ENCODE measurements at places on chromosomes 1 and 21.

- DNase-seq: no peak
Observed at GRCh38 chr1:150532860-150533259, 16.3 kb upstream of the ADAMTSL4 start.

DNA sequence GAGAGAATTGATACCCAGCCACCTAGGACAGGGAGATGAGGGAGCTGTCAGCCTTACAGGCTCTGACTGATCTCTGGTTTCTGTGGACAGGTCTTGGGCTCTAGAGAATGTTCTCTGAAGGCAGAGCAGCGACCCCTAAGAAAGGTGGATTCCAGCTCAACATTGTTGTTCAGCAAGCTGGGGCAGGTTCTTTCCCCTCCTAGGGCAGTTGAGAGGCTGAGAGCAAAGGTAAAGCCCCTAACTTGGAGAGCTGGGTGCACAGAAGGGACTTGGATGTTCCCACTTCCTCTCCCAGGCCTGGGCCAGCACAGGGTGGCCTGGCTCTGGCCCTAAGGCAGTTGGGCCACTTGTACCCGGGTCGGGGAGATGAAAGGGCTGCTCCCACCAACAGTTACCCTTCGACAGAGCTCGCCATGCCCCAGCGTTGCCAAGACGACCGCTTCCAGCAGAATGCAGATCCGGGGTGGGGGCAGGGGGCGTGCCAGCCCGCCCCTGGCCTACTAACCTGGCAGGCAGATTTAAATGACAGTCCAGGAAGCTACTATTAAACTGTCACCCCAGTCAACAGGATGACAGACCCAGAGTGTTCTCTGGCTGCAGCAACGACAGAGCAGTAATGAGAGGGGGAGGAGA, 31.6 kb downstream of the LRP8 start:
- DNase-seq: no peak

DNA sequence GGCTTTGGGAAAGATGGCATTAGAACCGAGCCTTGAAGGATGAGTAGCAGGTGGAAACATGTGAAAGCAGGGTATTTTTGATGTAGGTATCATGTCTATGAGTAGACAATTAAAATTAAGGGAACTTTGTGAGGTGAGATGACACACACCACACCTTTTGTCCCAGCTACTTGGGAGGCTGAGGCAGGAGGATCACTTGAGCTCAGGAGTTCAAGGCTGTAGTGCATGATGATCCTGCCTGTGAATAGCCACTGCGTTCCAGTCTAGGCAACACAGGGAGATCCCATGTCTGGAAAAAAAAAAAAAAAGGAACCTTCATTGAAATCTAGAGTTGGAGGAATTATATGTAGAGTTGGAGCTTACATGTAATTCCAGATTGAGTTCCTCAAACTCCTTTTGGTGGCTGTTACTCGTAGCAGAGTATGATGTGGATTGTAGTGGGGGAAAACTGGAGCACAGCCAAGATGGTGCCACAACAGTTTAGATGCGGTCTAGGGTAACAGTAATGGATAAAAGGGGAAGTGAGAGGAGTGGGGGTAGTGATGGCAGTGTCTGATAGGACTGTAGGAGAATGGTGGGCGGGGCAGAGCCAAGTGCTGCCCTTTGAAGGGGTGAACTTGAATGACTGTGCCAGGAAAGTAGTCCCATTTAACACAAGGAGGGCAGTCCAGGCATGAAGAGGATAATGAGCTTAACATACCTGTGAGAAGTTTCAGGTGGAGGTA, 17.4 kb downstream of the AK4 start:
- no peak for DNase-seq

- no peak for DNase-seq
Observed at GRCh38 chr1:187621951-187622350, 793.2 kb downstream of the PLA2G4A start.

- DNase-seq: peak; percentile 72
Observed at GRCh38 chr1:42936309-42937078, 22.2 kb downstream of the SLC2A1 start.

DNA sequence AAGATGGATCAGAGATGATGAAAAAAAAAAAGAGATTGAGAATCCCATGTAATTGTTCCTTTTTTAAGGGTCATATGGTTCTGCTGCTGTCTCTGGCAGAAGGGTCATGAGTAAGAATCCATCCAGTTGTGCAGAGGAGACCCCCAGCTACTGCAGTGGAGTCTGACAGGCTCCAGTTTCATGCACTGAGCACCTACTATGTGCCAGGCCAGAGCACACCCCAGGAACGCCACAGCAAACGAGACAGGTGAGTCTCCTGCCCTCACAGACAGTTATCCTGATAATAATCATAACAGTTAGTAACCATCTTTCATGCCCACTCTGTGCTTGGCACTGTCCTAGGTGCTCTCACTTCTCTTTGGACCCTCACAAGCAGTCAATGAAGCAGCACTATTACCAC, 420.0 kb downstream of the MATN1 start:
- no peak for DNase-seq

DNA sequence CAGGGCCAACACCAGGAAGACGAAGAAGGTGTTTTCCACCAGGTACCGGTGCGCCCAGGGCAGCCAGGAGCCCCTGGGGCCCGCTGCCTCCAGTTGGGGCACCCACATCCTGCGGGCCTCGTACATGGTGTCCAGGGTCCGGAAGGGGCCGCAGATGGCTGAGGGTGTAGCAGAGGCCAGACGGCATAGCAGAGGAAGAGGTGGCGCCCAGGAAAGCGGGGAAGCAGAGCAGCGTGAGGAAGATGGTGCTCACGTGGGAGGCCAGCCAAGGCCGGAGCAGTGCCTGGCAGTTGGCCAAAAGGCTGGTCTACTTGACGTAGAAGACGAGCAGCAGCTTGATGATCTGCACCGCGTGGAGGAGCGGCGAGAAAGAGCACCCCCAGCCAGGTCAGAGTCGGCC, 40.4 kb downstream of the ZNF691 start:
- DNase-seq: no peak

DNA sequence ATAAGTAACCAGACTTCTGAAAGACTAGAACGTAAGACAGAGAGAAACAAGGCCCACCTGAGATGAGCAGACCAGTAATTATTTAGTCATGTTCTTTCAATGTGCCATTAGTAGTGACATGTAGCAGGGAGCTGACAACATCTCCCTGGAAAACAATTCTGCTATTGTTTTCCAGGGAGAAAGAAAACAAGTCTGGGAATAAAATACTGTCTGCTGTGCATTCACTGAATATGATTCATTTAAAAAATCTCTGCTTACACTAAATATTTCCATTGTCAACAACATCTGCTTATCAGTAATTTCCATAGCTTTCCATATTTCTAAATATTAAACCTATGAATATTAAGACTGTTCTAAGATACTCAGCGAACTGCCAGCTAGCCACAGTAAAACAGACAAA, 80.0 kb downstream of the VCAM1 start:
- DNase-seq: no peak

DNA sequence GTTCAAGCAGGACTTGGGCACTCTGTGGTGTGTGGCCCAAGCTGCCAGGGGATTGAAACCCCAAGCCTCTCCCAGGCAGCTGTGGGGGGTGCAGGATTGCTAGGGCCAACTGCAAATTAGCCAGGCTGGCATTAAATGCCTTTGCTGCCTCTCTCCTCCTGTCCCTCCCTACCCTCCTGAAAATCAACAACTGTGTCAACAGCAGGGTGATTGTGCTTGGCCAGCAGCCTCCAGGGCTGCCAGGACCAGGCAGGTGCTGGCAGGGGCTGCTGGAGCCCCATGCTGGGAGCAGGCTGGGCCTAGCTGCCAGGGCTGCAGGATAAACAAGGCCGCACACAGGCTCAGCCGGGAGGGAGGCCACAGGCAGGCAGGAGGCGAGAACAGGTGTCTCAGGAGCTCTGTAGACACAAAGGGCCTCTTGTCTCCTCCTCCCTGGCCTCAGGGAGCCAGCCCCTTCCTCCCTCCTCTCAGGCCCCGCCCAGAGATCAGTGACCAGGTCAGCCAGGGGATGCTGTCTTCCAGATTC, 11.4 kb downstream of the SOX13 start:
- no peak for DNase-seq

DNA sequence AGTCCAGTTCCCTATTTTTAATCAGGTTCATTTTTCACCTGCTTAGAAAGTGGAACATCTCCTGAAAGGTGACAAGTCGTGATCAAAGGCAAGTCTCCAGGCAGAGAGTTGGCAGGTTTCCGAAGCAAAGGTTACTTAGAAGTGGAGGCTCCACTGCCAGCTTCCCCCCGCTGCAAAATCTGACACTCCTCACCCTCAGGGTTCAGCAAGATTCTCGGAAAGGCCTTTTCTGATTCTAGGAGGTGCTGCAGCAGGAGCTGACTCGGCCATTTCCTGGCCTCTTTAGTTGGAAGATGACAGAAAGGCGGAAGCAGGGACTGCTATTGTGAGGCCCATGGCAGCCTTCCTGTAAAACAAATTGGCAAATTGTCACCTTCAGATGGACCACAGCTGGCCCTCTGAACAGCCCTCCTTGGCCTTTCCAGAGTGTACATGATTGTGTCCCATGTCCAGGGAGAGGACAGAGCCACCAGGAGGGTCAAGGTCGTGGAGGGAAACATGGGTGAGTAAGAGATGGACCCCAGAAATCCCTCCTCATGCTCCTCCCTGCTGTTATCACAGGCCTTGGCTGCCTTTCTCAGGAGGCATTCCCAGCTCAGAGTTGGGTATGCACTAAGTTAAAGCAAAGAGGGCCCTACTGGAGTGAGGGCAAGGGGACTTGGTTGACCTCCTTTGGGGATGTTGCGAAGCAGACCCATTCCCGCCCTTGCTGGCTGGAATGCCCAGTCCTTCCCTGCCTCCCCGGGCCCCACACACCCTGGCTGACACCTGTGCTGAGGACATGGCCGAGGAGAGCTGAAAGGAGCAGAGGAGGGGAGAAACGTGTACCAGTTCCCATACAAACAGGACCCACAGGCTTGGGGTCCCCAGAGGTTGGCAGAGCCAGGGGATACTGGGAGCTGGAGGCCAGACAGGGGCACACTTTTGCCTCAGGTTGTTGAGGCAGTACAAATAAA, 115.5 kb upstream of the IRF2BP2 start:
- peak; percentile 92 for DNase-seq

DNA sequence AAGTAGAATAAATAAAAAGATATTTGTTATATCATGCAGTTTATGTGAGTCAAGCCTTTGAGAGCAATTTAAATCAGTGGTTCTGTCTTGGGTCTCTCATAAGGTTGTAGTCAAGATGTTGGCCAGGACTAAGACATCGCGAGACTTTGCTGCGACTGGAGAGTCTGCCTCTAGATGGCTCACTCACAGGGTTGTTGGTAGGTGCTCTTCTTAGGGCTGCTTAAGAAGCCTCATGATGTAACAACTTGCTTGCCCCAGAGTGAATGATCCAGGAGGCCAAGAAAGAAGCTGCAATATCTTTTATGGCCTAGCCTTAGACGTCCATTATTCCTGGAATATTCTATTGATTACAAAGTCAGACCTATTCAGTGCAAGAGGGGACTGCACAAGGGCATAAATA, 73.1 kb upstream of the CACHD1 start:
- no peak for DNase-seq

- DNase-seq: no peak
Observed at GRCh38 chr1:104987210-104987609, 1237.5 kb downstream of the AMY1C start.

DNA sequence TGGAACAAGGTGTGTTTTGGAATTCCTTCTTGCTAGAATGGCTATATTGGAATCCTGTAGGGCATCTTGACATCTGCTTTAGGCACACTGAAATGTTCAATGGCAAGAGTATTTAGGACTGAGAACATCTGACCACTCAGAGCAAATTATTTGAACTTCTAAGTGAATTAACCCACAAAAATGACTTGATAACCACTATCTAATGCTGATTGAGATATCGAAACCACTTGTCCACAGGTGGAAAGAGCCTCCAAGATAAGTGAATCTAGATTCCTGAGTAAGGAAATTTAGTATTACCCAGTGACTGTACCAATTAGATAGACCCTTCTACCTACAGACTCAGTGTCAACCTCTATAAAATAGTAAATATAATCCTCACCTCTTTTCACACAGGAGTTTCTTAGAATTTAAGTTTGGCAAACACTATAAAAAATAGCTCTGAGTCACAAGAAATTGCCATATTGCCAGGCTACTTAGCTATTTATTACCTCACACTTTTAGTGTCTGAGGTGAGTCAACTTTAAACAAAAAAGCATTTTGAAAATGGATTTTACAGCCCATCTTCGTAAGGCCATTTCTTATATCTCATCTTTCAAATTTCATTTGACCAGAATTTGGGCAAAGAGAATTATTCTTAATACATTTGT, 421.8 kb downstream of the PTBP2 start:
- DNase-seq: no peak

- DNase-seq: no peak
Observed at GRCh38 chr1:39613250-39613649, 26.2 kb downstream of the HEYL start.

DNA sequence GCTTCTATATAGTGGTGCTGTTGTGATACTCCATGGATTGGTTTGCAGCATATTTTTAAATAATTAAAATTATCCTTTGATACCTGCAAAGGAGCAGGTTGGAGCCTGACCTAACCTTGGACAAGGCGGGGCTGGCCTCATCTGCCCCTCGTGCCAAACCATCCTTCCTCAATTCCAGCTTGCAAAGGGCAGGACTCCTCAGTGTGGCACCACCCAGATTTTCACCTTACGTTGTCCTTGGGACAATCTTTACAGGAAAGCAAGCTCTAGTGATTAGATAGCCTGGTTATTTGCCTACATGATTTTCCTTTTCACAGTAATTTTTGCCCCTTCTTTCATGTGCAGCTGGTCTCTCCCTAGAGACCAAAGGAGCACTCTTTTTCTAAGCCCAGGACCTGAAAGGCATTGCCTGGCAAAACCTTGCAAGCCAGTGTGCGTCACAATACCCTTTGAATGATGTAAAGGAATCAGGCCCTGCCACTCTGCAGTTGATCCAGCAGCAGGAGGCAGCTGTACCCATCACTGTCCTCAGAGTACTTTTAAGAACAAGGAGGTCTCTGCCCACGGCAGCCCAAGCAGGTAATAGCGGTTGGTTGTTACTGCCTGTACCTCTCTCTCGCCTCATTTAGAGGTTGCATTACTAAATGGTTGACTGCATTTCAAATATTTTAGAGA, 99.4 kb downstream of the ADSS2 start:
- DNase-seq: no peak

DNA sequence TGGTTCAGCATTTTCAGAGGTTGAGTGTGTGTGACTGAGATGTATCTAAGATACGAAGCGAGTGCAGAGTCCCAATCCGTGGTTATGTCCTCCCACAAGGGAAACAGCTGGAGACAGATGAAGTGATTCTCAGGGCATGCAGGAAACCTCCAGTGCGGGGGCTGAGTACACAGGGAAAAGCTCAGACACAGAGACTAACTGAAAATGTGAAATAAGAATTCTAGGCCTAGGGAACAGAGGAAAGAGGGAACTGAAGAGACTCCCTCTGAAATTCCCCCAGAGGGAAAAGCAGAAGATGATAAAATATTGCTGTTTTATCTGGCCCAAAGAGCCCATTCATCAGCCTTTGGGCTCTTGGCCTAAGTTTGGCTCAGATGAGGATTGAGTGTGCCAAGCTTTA, 116.8 kb downstream of the LRRC53 start:
- no peak for DNase-seq

Data from CD4-positive, alpha-beta T cell treated with Interleukin-15 for 4 hours (primary cell).